ENCODE measurements at places on chromosomes 12 and 14.

DNA sequence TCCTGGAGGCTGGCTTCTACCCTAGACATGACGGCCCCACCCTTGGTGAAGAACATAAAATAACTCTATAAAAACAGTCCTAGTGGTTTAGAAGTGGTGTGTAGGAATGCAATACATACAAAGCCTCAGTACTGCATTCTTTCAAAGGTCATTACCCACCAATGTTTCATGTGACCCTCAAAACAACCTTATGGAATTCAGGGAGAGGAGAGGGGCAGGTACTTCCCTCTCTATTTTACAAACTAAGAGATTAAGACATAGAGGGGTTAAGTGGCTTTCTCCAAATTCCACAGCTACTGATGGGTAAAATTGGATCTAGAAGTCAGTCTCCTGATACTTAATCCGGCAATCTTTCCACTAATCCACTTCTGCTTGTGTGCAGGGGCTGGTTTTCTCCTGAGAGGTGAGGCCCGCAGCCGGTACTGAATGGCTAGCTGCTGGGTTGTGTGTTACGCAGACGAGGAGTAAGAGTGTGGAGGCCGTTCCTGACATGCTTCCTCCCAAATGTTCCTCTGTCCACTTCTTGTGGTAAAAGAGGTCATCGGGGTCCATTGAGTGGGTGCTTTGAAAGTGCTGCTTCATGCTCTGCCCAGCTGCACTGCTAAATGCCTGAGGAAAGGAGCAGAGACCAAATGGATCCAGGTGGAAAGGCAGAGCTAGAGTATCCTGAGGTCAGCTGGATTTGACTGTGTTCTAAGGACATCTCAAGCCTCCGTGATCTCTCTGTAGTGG is 16.2 kb downstream of the SLC7A8 start:
- no peak for DNase-seq

DNA sequence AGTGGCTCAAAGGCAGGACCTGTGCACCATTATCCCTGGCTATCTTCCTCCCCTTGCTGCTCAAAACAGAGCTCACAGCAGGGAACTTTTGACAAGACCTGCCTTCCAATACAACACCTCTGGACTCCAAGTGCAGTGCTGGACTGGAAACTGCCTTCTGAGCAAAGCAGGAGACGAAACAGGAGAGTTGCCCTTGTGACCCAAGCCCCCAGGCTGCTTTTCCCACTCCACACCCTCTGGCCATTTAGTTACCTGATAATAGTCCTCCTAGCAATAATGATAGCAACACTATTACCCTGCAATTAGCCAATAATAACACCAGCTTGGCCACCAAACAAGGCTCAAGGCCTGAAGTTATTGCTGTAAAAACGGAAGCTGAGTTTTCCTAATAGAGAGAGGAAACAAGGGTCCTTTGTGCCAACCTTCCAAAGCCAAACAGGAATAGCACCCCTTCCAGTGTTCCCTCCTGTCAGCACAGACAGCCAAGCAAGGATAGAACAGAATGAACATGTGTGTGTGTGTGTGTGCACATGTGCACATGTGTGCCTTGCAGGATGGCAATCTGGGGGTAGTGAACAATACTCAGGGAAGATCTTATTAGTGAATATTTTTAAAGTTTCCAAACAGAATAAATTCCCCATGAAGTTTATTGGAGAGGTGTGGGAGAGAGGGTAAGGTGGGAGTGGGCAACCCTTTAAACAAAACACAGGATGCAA is 9.2 kb upstream of the KRT73 start:
- no peak for DNase-seq

- no peak for DNase-seq
Observed at GRCh38 chr12:99284161-99284560, 363.4 kb upstream of the GARIN6 start.

GRCh38 chr12:69094606-69095216 is 144.7 kb upstream of the CPSF6 start:
- DNase-seq = no peak

- no peak for DNase-seq
Observed at GRCh38 chr12:120711411-120711810, 1.2 kb downstream of the UNC119B start.

- no peak for DNase-seq
Observed at GRCh38 chr12:112967306-112967705, 11.0 kb upstream of the OAS2 start.

DNA sequence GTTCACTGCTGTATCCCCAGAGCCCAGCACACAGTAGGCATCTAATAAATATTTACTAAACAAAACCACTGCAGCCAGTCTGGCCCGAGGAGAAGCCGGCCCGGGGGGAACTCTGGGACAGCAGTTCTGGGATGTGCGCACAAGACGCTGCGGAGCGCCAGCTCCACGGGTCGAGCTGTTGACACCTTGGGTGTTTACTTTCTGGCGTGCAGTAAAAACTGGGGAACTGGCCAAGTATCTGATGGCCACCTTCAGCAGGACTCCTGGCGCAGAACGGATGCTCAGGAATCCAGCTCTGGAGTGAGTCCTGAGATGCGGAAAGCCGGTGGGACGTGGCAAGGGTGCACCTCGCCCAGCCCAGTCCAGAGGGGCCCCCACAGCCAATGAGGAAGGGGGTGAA is 65.6 kb downstream of the NCOR2 start:
- DNase-seq = no peak

DNA sequence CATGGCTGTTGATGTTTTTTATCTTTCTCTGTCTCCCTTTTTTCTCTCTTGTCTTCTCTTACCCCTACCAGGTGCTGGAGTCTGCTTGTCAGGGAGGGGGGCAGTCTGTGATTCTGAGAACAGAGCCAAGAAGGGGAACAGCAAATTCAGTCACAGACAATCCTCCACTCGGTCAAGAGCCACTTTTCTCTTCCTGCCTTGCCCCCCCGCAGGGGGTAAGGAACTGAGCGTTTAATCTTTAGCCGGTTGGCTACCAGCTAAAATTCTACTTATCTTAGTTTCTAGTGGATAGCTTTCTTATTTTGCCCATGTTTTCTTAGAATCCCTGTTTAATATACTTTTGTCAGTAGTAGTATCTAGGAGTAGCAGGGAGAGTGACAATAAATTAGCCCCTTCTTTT is 1.9 kb downstream of the RIMKLB start:
- no peak for DNase-seq

DNA sequence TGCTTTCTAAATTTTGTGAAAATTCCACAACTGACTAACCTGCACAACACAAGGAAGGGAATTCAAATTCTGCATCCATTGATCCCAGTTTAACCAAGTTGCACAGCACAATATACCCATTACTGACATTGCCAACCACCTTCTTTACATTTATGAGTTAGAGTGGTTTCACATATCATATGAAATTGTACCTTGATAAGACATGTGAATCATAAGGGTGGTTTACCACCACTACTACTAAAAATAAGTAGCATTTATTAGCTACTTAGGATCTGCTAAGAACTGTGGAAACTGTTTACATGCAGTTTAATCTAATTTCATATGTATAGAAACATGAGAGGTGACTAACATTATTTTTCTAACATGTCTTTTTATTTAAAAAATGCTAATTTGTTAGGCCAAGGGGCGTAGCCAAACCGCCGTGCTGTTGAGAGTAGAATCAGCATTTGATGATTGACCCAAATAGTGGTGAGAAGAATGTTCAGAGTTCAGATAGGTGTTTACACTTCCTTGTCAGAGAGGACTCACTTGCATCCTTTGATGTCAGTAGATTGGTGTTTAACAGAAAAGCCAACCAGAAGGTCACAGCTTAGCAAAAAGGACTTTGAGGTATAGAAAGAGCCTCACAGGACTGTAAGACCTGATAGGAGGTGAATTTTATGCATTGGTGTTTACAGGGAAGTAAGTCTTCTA is 56.2 kb downstream of the LRFN5 start:
- DNase-seq = no peak

DNA sequence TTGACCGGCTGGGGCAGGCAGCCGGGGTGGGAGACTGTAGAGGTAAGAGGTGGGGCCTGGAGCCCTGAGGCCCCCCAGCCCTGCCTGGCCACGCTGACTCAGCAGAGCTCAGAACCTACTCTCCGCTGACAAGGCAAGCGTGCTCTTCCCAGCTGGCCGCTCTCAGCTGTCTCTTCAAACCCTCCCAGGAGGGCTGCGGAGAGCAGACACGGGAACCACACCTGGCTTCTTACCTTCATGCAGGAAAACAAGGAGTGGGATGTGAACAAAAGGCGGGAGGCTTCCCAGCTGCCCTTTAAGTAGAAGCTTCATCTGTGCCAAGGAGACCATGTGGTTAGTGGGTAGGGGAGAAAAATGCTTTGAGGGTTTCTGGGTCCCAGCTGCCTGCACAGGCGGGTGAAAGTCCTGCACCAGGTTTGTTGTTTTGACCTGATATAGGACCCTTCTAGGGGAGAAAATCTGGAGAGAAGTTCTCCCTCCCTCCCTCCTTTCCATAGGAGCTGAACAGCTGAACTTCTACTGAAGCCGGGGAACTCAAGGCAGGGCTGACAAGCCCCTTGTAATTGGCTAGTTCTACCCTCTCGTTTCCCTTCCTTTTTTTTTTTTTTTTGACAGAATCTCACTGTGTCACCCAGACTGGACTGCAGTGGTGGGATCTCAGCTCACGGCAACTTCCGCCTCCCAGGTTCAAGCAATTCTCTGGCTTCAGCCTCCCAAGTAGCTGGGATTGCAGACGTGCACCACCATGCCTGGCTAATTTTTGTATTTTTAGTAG is 12.8 kb upstream of the TESC start:
- DNase-seq = no peak

DNA sequence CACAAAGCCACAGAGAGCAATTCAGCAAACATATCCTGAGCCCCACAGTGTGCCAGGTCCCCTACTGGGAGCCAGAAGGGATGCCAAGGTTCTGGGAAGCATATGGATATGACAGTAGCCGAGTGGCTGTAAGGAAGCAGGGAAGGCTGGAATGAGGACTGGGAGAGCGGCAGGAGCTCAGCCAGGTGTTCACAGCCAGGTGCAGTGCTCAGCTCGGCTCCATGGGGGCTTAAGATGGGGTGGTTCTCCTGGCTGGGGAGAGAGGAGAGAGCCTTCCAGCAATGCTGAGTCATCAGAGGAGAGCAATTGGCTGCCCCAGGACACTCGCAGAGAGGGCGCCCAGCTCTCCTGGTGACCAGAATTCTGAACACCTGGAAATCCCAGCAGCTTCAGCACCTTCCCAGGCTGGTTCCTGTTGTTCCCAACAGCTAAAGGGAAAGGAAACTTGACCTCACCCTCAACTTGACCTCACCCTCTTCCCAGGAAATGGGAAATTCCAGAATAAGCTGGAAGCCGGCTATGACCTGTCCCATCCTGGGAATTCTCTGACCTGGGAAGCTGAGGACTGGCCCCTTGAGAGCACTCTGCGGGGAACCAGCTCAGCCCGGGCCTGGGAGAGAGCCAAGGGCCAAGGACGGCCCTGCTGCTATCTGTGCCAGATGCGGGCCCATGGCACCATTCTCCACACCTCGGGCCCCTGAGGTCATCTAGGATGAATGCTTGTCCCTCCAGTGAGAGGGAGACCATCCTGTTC is 34.6 kb downstream of the SLC6A12 start:
- DNase-seq = no peak

- no peak for DNase-seq
Observed at GRCh38 chr14:101088714-101089113, 185.2 kb upstream of the RTL1 start.

DNA sequence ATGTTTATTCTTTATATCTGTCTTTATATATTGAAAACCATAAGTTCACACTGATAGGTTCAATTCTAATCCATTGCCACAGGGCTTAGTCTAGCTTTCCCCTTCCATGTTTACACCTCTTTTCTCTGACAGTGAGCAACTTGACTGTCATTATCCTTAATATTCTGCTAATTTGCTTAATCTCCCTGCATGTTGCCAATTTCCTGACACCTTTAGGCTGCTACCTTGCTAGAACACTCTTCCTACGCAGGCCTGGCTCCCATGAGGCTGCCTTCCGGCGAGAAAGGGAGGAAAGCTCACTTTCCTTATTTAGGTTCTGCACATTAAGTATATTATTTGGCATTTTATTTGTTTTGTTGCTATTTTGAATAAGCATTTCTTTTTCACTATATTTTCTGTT is 12.8 kb upstream of the FRS2 start:
- DNase-seq = no peak

DNA sequence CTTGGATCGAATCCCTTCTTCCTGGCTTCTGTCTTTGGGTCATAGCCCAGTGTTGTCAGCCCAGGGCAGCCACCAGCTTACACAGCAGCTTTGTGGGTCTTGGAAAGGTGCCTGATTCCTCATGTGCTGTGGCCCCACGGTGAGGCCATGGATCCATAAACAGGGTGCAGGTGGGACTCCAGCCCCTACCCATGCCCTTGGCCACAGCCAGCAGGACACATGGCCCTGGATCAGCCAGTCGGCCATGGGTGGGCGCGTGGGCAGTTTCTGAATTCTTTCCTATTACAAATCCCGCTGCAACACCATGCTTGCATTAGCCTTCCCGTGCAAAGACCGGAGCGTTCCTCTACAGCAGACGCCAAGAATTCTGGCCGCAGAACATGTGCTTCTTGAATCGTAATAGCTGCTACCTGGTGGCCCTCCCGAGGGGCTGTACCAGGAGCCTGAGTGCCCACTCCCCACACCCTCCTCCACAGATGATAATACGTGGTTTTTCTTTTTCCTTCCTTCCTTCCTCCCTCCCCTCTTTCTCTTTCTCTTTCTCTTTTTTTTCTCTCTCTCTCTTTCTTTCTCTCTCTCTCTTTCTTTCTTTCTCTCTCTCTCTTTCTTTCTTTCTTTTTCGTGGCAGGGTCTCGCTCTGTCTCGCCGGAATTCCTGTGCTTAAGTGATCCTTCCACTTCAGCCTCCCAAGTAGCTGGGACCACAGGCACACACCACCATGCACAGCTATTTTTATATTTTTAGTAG is 2.9 kb upstream of the MMP17 start:
- no peak for DNase-seq

GRCh38 chr12:3605692-3606091 is 114.7 kb downstream of the PRMT8 start:
- DNase-seq = no peak

GRCh38 chr14:74459289-74459946 is 33.4 kb upstream of the SYNDIG1L start:
- DNase-seq = peak; percentile 6

- no peak for DNase-seq
Observed at GRCh38 chr12:129202109-129202814, 349.0 kb downstream of the GLT1D1 start.

DNA sequence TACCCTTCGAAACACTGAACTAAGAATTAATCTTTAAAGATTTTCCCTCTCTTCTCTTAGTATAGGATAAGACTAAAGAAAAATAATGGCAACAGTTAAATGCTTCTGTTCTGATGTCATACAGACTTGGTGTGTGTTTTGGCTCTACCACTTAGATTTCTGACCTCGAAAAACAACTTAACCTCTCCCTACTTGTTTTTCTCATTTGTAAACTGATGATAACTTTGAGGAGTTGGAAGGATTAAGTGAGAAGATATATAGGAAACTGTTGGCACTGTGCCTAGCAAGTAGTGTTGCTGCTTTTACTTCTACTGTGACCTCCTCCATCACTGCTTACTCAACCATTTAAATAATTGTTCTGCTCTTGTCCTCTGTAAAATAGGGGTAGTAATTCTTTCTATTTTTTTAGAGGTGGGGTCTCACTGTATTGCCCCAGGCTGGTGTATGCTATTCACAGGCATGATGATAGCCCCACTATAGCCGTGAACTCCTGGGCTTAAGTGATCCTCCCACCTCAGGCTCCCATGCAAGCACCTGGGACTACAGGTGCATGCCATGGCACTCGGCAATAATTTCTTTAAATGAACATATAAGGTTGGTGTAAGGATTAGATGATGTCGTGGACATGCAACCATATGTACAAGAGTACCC is 22.4 kb downstream of the PALS1 start:
- no peak for DNase-seq

Measured in CD4-positive, alpha-beta T cell treated with Interleukin-21 for 1 hour (primary cell).